Stimulated activated CD4-positive, alpha-beta T cell treated with anti-CD3 and anti-CD28 coated beads, Interleukin-15, amount 100 ng/mL, for 24 hours (primary cell): ENCODE measurements at places on chromosomes 4 and X.

GRCh38 chr4:152085657-152086056 is 324.9 kb upstream of the GATB start:
- no peak for DNase-seq

DNA sequence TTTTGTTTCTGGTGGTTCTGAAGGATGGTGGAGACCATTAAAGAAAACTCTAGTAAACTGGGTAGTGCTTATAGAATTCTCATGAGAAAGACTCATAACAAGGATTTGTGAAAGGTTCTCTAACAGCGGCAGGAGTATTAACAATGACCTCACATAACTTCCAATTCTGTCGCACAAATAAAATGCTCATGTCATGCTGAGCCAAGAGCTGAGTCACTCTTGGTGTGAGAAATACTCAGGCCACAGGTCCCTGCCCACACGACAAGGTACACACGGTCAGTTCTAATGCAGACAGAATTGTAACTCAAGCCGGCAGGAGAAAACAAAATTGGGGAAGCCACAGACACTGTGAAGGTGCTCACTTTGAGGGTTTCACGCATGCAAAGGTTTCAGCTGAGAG is 34.4 kb upstream of the C4orf50 start:
- DNase-seq: no peak

DNA sequence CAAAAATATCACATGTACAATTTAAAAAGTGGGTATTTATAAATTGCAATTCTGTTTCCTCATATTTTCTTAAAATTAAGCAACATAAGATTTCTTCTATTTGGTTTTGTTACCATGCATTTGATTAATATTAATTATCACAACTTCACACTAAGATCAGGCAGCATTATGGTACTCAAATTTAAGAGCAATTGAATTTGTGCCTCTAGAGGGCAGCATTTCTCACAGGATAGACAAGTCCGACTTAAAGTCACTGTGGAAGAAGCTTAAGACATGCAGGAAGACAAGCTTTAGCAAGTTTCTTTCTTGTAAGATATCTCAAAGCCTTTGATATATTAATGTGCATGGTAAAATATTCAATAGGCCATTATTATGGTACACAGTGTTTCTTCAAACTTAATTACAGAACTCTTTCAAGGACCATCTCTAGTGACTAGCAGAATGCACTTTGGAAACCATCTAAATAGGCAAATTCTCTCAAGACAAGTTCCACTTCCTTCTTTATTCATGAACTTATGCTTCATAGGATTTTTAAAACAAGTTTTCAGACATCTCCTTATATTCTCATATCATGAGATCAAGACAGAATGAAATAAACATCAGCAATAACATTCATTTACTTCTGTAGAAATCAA is 35.0 kb downstream of the FBXW7 start:
- DNase-seq: peak; percentile 55

DNA sequence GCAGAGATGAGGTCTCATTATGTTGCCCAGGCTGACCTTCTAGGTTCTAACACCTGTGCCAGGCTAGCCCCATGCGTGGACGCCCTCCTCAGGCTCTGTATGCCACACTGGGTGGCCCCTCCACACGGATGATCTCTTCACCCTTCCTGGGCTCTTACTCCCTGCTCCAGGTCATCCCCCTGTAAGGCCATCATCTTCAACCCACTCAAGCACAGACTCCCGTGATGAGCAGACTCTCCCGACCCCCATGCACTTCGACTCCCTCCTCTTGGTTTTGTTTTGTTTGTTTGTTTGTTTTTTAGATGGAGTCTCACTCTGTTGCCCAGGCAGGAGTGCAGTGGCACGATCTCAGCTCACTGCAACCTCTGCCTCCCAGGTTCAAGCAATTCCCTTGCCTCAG is 70.9 kb downstream of the HPRT1 start:
- no peak for DNase-seq

DNA sequence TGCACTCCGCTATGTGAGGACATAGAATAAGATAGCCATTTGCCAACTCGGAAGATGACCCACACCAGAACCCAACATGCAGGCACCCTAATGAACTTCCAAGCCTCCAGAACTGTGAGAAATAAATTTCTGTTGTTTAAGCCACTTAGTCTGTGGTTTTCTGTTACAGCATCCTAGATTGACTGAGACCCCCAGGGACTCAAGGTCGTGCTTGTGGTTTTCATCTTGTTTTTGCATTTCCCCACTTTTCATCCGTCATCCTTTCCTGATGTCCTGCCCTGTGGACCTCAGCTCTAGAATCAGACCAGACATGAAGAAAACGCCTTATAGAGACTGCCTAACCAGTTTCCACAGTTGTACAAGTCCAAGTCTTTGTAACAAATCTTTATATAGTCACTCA is 54.4 kb downstream of the MCUB start:
- no peak for DNase-seq

GRCh38 chr4:148305751-148306150 is 136.5 kb downstream of the NR3C2 start:
- DNase-seq: no peak

- no peak for DNase-seq
Measured at GRCh38 chr4:148173397-148174017, 268.7 kb downstream of the NR3C2 start.

DNA sequence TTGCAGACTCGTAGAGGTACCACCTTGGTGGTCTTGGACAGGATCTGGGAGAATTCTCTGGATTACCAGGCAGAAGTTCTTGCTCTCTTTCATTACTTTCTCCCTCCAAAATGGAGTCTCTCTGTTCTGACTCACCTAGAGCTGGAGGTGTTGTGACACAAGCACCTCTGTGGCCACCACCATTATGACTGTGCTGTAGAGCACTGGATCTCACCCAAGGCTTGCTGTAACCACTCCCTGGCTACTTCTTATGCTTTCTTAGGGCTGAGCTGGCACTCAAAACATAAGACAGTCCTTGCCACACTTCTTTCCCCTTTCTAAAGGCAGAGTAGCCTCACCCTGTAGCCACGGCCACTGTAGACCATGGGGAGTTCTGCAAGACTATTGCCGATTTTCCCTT is 296.6 kb upstream of the DIPK2B start:
- DNase-seq: no peak

- no peak for DNase-seq
Measured at GRCh38 chrX:11499076-11500044, 166.4 kb downstream of the ARHGAP6 start.

- DNase-seq: no peak
Measured at GRCh38 chr4:98055800-98056501, 87.3 kb downstream of the STPG2 start.

DNA sequence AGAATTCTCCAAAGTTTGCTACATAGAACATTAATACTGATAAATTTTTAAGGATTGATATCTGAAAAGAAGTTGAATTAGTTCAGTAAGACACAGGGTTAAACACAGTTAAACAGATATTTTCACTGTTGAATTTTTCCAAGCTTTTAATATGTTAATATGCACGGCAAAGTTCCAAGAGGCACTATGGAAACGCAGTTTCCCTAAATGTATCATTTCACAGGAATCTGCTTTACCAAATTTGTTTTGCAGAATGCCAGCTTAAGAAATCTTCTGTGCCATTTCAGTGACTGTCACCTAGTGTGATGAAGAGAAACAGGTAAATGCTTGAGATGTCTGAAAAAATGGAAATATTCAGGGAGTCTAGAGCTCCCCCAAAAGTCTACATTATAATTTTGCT is 395.9 kb upstream of the GRIA3 start:
- DNase-seq: no peak

DNA sequence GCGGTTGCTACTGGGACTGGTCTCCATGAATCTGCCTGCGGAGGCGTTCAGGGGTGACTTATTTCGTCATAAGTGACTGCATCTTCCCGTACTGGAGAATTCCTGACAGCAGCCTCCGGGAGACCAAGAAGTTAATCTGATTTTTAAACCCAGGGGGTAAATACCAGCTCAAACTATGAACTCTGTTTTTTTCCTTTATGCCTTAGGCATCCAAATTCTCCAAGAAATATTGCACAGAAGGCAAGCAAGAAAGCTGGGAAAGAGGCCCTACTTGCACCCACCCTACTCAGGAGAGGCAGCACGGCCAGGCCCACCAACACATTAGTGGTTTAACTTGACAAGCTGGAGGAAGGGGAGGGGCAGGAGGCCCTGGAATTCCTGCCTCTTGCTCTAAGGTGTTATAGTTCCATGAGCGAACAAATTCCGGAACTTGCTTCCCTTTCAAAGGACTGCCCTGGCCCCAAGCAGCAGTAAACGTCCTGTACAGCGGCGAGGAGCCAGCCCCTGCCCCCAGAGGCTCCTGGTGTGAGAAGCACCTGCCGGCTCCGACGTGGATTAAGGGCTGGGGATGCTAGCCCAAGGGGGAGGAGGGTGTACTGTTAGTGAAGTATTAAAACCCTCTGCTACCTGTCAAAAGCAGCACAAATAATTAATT is 177.2 kb downstream of the AFAP1 start:
- no peak for DNase-seq

GRCh38 chrX:118682258-118683014 is 45.0 kb upstream of the IL13RA1 start:
- DNase-seq: no peak

DNA sequence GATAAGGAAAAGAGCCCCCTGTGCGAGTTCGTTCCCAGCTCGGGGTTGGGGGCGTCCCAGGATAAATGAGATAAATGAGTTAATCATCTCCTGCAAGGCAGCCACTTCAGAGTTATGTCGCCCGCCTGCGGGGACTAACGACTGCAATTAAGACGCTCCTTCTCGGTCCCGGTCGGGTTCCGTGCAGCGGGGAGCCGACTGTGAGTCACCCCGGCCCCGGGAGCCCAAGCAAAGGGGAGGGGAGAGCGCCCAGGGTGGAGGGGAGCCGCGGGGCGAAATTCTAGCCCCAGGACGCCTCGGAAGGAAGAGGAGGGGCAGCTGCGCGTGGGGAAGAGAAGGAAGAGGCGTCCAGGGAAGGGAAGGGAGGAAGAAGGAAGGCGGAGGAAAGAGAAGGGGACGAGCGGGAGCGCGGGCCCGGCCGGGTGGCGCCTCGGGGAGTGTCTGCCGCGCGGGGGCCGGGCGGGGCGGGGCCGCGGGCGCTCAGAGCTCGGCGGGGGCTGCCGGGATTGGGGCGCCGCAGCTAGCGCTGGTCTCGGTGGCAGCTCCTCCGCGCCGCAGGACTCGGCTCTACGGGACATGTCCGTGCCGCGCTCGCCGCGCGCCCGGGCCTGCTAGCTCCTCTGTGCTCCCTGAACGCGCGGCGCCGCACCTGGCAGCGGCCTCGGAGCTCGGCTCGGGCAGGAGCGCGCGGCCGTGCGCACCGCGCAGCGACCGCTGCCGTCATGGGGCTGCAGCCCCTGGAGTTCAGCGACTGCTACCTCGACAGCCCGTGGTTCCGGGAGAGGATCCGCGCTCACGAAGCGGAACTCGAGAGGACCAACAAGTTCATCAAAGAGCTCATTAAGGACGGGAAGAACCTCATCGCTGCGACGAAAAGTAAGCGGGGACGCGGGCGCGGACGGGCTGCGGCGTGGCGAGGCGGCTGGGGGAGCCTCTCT is at the start of gene ARHGAP10:
TSS of gene ARHGAP10 (plus strand) at position 509 of the 938 bp plus-strand sequence. CDS start at position 723, 214 bp downstream.
- DNase-seq: peak; percentile 80

DNA sequence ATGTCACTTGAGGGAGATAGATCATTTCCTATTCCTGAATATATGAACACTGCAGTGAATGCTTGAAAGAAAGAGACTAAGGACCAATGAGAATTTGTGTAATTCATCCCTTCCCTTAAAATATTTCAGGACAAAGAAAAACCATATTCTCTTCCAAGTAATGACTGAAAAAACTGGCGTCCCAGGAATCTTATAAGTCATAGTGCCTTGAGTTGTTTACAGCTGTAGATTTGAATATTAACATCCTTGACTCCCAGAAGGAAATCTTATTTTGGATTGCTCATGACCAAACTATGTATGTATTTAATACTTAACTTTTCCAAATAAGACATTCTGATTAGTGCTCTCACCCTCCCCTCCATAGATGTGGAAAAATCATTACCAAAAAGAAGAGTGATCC is 55.5 kb downstream of the CLDN22 start:
- no peak for DNase-seq

- DNase-seq: no peak
Measured at GRCh38 chr4:6516762-6517161, 44.3 kb upstream of the PPP2R2C start.

GRCh38 chrX:97527725-97528124 is 644.0 kb downstream of the RPA4 start:
- DNase-seq: no peak

GRCh38 chr4:15976456-15977447 is 13.8 kb upstream of the FGFBP2 start:
- DNase-seq: no peak

DNA sequence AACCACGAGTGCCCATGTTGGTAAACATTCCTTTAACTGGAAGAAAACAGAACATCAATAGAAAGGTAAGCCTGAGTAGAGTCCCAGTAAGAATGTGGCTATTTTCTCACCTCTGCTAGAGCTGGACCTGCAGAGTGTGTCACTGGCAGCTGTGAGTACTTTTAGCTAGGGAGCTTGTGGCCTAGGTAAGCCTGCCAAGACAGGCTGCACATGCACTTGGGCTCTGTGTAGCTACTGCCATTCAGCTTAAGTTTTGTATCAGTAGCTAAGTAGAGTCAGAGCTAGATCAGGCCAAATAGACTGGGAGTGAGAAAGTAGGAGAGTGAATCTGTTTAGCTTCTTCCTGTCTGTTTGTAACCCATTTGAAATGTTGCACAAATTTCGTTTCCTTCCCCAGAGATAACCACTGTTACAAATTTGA is 35.3 kb downstream of the RBPJ start:
- no peak for DNase-seq

GRCh38 chr4:71992571-71993312 is 39.1 kb upstream of the NPFFR2 start:
- no peak for DNase-seq

DNA sequence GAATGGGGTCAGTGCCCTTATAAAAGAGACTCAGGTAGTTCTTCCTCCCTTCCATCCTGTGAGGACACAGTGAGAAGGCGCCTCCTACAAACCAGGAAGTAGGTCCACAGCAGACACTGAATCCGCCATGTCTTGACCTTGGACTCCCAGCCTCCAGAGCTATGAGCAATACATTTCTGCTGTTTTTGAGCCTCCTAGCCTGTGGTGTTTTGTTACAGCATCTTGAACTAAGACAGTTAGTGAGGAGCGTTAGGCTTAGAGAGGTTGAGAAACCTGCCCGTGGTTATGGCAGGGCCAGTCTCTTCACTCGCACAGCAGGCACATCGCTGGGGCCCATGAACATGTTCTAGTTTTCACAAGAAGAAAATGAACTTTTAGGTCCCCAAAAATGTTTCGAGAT is 19.7 kb downstream of the SHROOM2 start:
- DNase-seq: no peak

GRCh38 chr4:161419822-161420221 is 744.0 kb downstream of the FSTL5 start:
- no peak for DNase-seq

DNA sequence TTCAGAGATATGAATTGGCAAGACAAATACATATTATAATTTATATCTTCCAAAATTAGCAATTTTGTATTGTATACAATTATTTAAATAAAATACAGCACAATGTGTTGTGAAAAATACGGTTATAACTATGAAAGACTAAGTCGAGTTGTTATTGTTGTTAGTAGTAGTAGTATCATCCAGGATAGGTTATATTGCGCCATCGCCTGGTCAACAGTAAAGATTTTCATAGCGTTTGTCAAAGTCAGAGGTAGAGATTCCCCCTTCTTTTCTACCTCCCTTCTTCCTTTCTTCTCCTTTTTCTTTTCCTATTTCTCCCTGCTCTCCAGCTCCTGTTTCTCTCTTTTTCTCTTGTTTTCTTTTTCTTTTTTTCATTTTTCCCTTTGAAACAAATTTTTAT is 499.1 kb upstream of the EPHA5 start:
- DNase-seq: no peak

- DNase-seq: no peak
Measured at GRCh38 chrX:121008920-121009319, 23.4 kb upstream of the CT47A1 start.

- no peak for DNase-seq
Measured at GRCh38 chrX:106039920-106040319, 1.4 kb upstream of the SERPINA7 start.

GRCh38 chr4:2290974-2291704 is 29.2 kb upstream of the MXD4 start:
- DNase-seq: peak; percentile 55
